Uterine smooth muscle cell (primary cell): ENCODE measurements at places on chromosomes 1 and 21. TPM values are rescaled to one million over a fixed set of nuclear protein-coding genes. Genes with fewer than 3 reads are reported as not detected.

Gene FGR
- total RNA-seq, result not detected in 2 replicates

Gene MANEAL
- total RNA-seq, result 0.44 and 0.50 TPM in 2 replicates

Gene B3GALNT2
- 58.4 and 63.1 TPM in 2 replicates for total RNA-seq

Gene E2F2
- total RNA-seq, result 0.50 and 2.0 TPM in 2 replicates

Gene SPATA17
- 0.33 and 0.50 TPM in 2 replicates for total RNA-seq

Gene C1orf141
- not detected in 2 replicates for total RNA-seq

Gene MTR
- total RNA-seq, result 34.5 and 39.8 TPM in 2 replicates

Gene NPPA
- total RNA-seq, result not detected in 2 replicates

Gene KIF26B
- 3.4 and 24.1 TPM in 2 replicates for total RNA-seq

Gene IFNLR1
- not detected in 2 replicates for total RNA-seq

Gene LRRIQ3
- 0.12 and 0.77 TPM in 2 replicates for total RNA-seq

Gene S100B
- not detected in 2 replicates for total RNA-seq

Gene OR1C1
- not detected in 2 replicates for total RNA-seq

Gene EDN2
- total RNA-seq, result not detected in 2 replicates

Gene MYBPH
- total RNA-seq, result 0.11 and 0.75 TPM in 2 replicates

Gene PLCH2
- total RNA-seq, result 0.11 and 0.12 TPM in 2 replicates

Gene SLX9
- 18.7 and 19.9 TPM in 2 replicates for total RNA-seq

Gene VASH2
- total RNA-seq, result 0.11 and 0.37 TPM in 2 replicates

Gene CHML
- total RNA-seq, result 13.4 and 20.4 TPM in 2 replicates

Gene RYR2
- under 0.01 TPM in 1 of 2 replicates, not detected in the other for total RNA-seq

Gene ROR1
- total RNA-seq, result 2.5 and 3.4 TPM in 2 replicates

Gene OLFML2B
- total RNA-seq, result 4.9 and 7.0 TPM in 2 replicates

Gene HJV
- not detected in 2 replicates for total RNA-seq

Gene FCGR3A
- not detected in 2 replicates for total RNA-seq

Gene UMODL1
- 0.12 TPM in 1 of 2 replicates, not detected in the other for total RNA-seq

Gene TRIM58
- 0.37 and 0.66 TPM in 2 replicates for total RNA-seq

Gene FCN3
- not detected in 2 replicates for total RNA-seq

Gene URB2
- 11.4 and 16.0 TPM in 2 replicates for total RNA-seq

Gene RC3H1
- total RNA-seq, result 16.6 and 16.7 TPM in 2 replicates

Gene AQP10
- total RNA-seq, result under 0.01 TPM in 1 of 2 replicates, not detected in the other

Gene DSCAM
- 0.12 and 0.33 TPM in 2 replicates for total RNA-seq

Gene ATAD3B
- 16.9 and 35.3 TPM in 2 replicates for total RNA-seq

Gene PRAMEF26
- not detected in 2 replicates for total RNA-seq

Gene NBPF9
- 26.5 and 27.1 TPM in 2 replicates for total RNA-seq

Gene SLC35F3
- 0.12 and 0.22 TPM in 2 replicates for total RNA-seq

Gene ECE1
- 65.0 and 75.2 TPM in 2 replicates for total RNA-seq

Gene GUCA2B
- not detected in 2 replicates for total RNA-seq

Gene GJA5
- 0.44 and 0.50 TPM in 2 replicates for total RNA-seq

Gene ALG14
- total RNA-seq, result 2.9 TPM in 2 replicates

Gene PSRC1
- total RNA-seq, result 6.4 and 17.3 TPM in 2 replicates

Gene KCNN3
- under 0.01 TPM in 2 replicates for total RNA-seq

Gene IGSF3
- 0.37 and 0.66 TPM in 2 replicates for total RNA-seq

Gene CYP4X1
- total RNA-seq, result not detected in 2 replicates

Gene SUCO
- 37.1 and 52.1 TPM in 2 replicates for total RNA-seq

Gene RGS8
- total RNA-seq, result under 0.01 TPM in 1 of 2 replicates, not detected in the other
